ENCODE measurements at places on chromosomes 1 and 21.

DNA sequence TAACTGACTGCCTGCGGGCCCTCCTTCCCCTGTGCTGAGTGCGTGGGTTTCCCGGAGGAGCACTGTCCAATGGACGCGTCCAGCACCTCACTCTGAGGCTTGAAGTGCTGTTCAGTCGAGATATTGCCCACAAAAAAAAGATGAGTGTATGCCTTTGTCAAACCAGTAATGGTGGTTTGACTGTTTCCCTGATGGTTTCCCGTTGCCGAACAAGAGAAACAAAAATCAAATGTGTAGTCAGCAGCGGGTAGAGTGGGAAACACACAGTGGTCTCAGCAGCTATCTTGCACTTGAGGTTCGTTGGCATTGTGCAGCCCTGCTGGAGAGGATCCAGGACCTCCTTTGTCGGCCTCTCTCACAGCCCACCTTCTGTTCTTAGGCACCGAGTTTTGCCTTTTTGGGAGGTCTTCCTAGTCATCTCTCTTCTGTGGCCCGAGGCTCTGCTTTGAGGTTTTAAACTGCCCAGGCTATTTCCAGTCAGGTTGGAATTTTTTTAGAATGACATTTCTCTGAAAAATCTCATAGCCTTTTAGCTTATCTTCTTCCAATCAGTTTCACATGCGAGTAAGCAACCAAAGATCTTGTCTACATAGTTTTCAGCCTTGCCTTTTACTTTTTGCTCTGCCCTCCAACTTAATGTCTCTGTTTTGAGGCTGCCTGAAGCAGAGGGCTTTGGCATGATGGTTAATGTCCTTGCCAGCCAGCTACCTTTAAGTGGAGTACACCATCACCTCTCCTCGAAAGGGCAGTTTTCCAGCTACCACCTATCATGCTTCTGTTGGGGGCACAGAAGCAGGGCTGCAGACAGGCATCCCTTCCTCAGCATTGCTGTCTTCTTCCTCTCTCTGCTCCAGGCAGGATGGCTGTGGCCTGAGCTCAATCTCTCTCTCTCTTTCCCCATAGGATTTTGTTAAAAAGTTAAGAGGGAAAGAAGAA lies 132.3 kb downstream of the URB2 start:
- no peak for DNase-seq

DNA sequence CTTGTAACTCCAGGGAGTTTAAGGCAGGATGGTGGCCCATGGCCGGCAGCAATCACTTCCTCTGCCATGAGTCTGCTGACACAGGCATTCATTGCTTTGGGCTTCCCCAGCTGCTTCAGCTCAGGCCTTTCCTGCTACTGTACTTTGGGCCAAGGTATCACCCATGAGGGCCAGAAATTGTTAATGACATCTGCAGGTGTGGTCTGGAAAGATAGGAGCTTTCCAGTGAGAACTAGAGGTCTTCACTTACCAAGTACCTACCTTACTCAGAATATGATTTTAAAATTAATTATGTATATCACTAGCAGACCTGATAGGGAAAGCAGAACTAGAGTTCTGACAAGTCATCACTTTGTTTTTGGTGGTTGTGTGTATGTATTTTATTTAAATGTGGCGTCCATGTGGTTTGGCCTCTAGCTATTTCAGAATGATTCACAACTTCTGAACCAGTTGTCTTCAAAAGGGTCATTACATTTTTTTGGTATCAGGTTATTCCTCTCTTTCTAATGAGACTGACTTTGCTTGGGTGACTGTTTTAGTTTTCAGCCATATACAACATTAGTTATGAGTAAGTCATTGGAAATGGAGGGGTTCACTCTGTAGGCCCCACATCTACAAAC lies 2.7 kb downstream of the RGL1 start:
- no peak for DNase-seq

GRCh38 chr1:7702365-7702764 lies 68.7 kb upstream of the VAMP3 start:
- DNase-seq: no peak

DNA sequence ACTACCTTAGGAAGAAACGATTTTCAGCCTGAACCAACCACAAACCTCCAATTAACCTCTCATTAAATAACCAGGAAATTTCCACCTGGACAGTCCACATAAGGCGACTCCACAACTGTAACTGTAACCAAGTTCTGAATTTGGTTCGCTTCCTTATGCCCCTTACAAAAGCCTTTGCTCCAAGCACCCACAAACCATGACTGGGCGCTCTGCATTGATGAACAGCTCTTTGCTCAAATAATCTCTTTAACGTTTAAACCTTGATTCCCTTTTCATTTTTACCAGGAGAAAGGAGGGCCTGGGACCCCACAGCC lies 38.2 kb upstream of the ZNF124 start:
- DNase-seq: no peak

DNA sequence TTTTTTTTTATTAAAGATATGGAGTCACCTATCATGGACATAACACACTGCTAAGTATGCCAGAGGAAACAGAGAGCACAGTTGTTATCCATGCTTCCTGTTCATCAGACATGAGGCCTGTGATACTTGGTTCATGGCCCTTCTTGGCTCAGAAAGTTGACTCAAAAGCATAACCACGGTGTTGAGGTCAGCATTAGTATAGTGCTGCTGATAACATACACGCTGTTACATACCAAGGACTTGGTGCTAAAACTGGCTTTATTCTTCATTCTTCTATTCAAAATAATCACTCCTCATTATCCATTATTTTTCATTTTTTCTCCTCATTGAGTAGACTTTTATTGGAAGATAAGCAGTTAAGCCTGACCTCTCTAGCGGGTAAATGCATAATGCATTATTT lies 464.1 kb downstream of the ADGRL2 start:
- no peak for DNase-seq

GRCh38 chr21:38768471-38769063 lies 37.2 kb upstream of the ETS2 start:
- DNase-seq: peak; percentile 25

- no peak for DNase-seq
These were observed 17.8 kb upstream of the RAB29 start for GRCh38 chr1:205792961-205793673.

DNA sequence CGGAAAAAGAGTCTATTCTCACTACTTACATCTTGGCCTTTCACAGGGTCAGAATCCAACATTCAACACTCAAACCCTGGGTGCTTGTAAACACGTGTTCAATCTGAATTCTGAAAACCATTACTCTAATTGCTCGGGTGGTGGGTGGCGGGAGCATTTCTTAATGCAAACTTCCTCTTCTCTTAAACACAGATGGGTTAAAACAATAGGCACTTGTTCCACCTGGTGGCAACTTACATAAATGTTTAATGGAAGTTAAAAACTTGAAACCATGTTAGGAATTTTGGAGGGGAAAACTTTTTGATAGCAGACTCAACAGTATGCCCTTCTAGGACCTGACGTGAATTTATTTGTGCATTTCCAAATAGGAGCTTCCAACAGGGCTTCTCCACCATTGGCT lies 23.4 kb upstream of the TDRD10 start:
- no peak for DNase-seq
